PC-9 (cell line): ENCODE measurements at places on chromosomes 5 and 9. TPM values are rescaled to one million over a fixed set of nuclear protein-coding genes. Genes with fewer than 3 reads are reported as not detected.

GRCh38 chr5:90912476-90912875 lies 353.9 kb downstream of the ADGRV1 start:
- H3K27me3 ChIP-seq: no peaks in the 10 kb centered on the region
- H3K36me3 ChIP-seq: no peaks in the 10 kb centered on the region
- no peak overlapping the region for H3K4me3 ChIP-seq
- no peaks in the 10 kb centered on the region; the same call in 1 of the 2 replicates for H3K4me1 ChIP-seq
- DNase-seq: no peak

DNA sequence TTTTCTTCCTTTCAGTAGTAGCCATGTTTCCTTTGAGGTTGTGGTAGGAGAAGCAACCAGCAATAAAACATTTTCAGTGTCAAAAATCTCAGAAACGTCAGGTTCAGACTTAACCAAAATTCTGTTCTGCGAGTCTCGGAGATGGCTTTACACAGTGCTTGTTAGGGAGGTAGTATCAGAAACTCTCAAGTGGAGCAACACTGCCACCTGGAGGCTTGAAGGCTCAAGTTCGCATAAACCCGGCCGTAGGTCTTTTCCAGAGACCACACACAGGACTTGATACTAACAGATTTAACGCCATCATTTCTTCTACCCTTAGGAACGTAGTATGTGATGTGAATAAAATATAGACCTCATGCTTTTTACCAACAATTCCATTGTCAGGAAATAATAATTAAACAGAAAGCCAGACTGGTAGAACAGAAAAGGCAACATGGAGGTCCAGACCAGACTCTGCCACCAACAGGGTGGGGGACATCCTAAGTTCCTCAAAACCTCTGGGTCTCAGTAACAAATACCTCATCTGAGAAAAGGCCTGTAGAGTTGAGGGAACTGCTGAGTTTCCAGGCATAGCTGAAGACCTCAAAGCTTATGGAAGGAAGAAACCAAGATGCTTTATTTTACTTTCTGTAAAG lies 8.5 kb downstream of the PTGER4 start:
- peak; percentile 80 for DNase-seq
- H3K4me3 ChIP-seq: no peak overlapping the region
- peaks cover 52% of the 10 kb centered on the region for H3K4me1 ChIP-seq
- H3K36me3 ChIP-seq: peaks cover 37% of the 10 kb centered on the region
- H3K27me3 ChIP-seq: no peaks in the 10 kb centered on the region

DNA sequence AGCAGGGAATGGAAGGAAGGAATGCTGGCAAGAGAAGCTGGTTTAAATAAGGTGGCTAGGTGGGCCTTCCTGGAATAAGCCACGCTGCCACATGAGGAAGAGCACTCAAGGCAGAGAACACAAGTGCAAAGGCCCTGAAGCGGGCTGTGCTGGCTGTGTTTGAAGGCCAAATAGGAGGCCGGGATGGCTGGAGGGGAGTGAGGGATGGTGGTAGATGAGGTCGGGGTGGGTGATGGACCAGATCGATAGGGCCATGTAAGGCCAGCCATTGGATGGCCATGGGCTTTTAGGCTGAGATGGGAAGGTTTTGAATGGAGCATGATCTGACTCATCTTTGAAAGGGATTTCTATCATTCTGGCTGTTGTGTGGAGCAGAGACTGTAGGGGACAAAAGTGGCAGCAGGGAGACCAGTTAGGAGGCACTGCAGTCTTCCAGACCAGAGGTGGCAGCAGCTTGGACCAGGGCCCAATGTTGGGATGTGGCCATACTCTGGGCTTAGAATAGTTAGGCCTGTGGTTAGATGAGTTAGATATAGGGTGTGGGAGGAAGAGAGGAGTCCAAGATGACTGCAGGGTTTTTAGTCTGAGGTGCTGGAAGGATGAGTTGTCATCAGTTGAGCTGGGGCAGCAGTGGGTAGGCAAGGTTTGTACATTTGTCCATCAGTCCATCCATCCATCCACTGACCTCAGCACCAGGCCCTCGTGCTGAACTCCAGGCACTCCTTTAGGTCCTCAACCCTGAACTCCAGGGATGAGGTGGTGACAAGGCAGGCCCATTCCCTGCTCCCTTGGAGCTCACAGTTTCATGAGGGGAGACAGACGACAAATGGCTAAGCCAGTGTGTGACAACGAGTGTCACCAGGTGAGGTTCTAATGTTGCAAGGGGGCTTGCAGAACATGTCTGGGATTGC lies 30.3 kb downstream of the NDST1 start:
- H3K4me1 ChIP-seq: no peaks in the 10 kb centered on the region
- H3K27ac ChIP-seq: no peak overlapping the region
- DNase-seq: no peak

GRCh38 chr5:143386725-143387124 lies 16.8 kb downstream of the NR3C1 start:
- no peaks in the 10 kb centered on the region for H3K4me1 ChIP-seq
- no peaks in the 10 kb centered on the region for H3K27me3 ChIP-seq
- H3K36me3 ChIP-seq: no peaks in the 10 kb centered on the region; the same call in 1 of the 2 replicates
- H3K27ac ChIP-seq: no peak overlapping the region
- DNase-seq: no peak

- peak overlapping the region; percentile 88 for H3K27ac ChIP-seq
- no peaks in the 10 kb centered on the region for H3K27me3 ChIP-seq
- H3K36me3 ChIP-seq: peaks cover 4% of the 10 kb centered on the region; the same call in 1 of the 2 replicates
Measured at GRCh38 chr9:95091601-95092261, 225.8 kb downstream of the FANCC start.

DNA sequence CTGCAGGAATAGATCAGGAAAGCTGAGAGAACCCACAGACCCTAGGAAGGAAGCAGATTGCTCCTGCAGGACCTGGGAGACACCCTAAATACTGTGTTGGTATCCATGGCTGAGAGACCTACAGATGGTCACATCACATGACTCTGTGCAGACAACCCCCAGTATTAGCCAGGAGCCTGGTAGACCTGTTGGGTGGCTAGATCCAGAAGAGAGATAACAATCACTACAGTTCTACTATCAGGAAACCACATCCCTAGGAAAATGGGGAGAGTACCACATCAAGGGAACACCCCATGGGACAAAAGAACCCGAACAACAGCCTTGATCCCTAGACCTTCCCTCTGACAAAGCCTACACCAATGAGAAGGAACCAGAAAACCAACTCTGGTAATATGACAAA lies 24.2 kb upstream of the MELK start:
- no peaks in the 10 kb centered on the region for H3K27me3 ChIP-seq
- no peak overlapping the region for H3K27ac ChIP-seq
- no peaks in the 10 kb centered on the region for H3K36me3 ChIP-seq
- DNase-seq: peak; percentile 39

- no peaks in the 10 kb centered on the region for H3K27me3 ChIP-seq
- no peaks in the 10 kb centered on the region for H3K4me1 ChIP-seq
- DNase-seq: no peak
- no peak overlapping the region for H3K4me3 ChIP-seq
- H3K36me3 ChIP-seq: no peaks in the 10 kb centered on the region
Measured at GRCh38 chr9:35556776-35557175, 48.3 kb upstream of the TESK1 start.

GRCh38 chr5:81513982-81514381 lies 120.0 kb upstream of the ACOT12 start:
- no peaks in the 10 kb centered on the region for H3K4me1 ChIP-seq
- H3K36me3 ChIP-seq: no peaks in the 10 kb centered on the region

Gene EMB
- total RNA-seq: 11.6 and 11.8 TPM in 2 replicates
